ENCODE measurements at places on chromosomes 3 and 15.

GRCh38 chr3:195056506-195056905 lies 214.5 kb downstream of the XXYLT1 start:
- DNase-seq, result no peak

DNA sequence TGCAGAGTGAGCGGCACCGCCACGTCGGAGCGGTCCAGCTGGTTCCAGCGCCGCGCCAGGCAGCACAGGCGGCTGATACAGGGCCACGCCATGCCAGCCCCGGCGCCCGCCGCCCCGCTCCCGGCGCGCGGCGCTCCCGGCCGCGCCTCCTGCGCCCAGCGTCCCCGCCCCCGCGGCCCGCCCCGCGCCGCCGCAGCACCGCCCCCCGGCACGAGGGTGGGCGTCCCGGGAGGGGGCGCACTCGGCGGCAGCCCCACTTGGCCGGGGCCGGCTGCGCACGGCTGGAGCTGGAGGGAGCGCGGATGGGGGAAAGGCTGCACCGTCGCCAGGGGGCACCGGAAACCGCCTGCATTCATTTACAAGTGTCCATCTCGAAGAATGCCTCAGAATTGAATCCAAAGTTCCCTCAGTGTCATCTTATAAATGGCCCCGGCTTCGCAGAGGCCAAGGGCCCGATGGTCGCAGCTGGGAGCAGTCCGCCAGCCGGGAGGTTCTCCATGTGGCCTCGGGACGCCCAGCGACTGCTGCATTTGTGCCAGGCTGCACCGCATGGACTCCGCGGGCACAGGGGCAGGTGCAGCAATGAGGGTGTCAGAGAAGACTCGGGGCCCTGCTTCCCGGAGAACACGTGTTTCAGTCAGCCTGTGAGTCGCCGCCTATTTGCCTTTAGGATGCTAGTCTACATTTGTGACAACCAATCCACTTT lies at the start of gene MAP6D1:
MAP6D1 (minus strand) TSS at position 122 of the 706 bp plus-strand sequence; CDS start at position 92, 30 bp downstream.
- no peak for DNase-seq

DNA sequence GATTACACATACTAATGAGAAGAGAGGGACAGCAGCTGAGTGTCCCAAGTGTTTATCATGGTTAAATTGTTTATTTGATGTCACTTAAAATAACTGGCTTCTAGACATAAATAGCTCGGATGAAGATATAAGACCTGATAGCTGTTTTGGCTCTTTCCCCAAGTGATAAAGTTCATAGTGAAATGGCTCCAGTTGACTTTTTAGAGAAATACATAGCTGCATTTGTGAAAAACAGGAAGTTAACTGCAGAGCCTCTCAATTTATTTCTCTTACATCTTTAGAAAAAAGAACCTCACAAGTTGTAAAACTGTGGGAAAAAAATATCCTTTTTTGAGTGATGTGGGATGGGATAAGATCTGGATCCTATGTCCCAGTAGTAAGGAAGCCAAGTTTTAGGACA lies 332.9 kb upstream of the RASGRP1 start:
- DNase-seq, result no peak

- no peak for DNase-seq
These were observed 70.2 kb downstream of the FMN1 start for GRCh38 chr15:33124279-33124678.

- DNase-seq, result no peak
These were observed 168.2 kb downstream of the CBLB start for GRCh38 chr3:105700575-105700974.

DNA sequence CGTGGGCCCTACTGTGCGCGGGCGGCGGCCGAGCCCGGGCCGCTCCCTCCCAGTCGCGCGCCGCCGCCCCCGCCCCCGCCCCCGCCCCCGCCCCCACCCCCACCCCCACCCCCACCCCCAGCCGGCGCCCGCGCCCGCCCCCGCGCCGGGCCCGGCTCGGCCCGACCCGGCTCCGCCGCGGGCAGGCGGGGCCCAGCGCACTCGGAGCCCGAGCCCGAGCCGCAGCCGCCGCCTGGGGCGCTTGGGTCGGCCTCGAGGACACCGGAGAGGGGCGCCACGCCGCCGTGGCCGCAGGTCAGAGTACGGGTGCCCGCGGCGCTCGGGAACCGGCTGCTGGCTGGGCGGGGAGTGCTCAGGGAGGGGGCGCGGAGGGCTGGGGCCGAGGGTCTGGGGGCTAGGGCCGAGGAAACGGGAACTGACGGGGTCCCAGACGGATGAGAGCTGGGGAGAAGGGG lies 1.1 kb upstream of the PPARG start:
- no peak for DNase-seq

- DNase-seq, result no peak
These were observed 10.7 kb upstream of the ZXDC start for GRCh38 chr3:126486360-126486847.

GRCh38 chr15:42021593-42021992 lies 751 bp upstream of the PLA2G4E start:
- DNase-seq, result no peak

- DNase-seq, result no peak
These were observed 62.7 kb upstream of the OSTN start for GRCh38 chr3:191136347-191136746.
